ENCODE measurements at places on chromosomes 4 and X.

DNA sequence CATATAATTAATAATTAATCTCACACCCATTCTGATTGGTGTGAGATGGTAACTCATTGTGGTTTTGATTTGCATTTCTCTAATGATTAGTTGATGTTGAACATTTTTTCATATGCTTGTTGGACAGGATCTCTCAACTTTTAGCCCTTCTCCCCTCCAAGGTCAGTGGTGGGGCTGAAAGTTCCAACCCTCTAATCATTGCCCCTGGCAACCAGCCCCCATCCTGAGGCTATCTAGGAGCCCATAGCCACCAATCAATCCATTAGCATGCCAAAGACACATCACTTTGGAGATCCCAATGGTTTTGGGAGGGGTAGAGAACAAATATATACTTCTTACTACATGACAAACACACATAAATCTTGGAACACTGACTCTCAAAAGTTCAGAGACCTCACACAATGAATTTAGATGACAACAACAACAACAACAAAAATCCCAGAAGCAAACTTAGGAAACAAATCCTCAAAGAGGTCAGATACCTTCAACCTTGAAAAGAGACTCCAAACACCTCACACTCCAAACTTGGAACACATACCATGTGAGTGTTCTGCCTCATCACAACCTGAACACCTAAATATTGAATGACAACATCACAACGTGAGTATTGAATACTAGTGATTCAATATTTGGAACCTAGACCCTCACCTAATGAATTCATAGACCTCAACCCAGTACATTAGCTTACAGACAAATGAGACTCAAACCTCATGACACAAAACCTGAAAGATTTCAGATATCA lies 19.0 kb upstream of the PAGE4 start:
- no peak for DNase-seq

GRCh38 chr4:100257567-100257966 lies 67.3 kb upstream of the DDIT4L start:
- DNase-seq, result no peak

- peak; percentile 91 for DNase-seq
Observed at GRCh38 chr4:73725985-73726384, 14.4 kb upstream of the CXCL8 start.

- DNase-seq, result no peak
Observed at GRCh38 chrX:51395810-51396728, 63.4 kb downstream of the NUDT10 start.

DNA sequence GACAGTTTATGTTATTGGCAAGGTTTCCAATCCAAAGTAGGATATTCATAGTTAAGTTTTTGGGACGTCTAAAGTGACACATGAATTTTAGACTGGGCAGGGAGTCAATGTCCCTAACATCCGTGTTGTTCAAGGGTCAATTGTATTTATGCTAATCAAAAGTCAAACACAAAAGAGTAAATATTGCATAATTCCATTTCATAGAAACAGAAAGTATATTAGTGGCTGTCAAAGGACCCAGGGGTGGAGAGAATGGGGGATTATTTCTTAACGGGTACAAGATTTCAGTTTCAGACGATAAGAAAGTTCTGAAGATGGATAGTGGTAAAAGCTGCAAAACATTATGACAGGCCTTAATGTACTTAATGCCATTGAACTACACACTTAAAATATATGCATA lies 971.8 kb upstream of the AGA start:
- DNase-seq, result no peak

DNA sequence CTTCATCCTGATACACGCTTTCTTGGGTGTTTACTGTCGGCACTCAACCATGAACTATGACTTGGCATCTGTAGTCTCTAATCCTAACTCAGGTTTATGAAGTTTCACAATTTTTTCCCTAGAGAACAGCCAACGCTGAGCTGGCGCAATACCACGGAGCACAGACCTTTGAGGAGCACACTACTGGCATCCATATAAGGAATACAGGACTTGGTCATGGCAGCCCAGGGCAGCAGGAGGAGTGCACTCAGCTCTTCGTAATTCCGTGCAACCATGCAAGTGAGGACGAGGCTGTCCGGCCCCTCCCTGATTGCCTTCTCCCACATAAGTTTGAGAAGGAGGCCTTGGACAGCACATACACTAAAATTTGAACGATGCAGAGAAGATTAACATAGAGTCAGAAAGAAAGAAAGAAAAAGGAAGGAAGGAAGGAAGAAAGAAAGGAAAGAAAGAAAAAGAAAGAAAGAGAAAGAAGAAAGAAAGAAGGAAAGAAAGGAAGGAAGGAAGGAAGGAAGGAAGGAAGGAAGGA lies 41.0 kb upstream of the PDLIM5 start:
- no peak for DNase-seq

DNA sequence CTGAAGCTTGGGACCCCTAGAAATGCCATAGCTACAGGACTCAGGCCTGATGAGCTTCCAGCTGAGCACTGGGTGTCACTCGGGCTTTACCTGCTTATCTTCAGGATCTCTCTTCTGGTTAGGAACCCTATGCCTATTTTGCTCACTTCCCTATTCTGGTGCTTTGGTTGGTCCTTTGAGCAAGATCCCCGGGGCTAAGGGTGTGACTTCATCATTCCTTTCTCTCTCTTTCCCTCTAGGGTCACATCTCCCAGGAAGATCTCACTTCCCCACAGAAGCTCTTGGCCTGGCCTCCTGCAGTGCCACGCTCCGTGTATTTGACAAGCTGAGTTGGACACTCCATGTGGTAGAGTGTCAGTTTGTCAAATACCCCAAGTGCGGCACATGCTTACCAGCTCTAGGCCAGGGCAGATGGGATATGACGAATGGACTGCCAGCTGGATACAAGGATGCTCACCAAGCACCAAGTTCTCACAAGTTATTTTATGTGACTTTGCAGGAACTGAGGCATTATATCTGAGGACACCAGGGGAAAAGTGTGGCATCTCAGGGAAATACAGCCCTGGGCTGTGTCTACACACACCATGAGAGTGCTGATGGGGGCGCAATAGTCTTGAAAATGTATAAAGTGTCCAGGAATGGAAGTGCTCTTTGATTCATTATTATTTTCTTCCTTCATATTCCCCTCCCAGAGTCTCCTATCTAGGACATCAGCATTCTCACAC lies 21.1 kb downstream of the VSIG4 start:
- peak; percentile 58 for DNase-seq

DNA sequence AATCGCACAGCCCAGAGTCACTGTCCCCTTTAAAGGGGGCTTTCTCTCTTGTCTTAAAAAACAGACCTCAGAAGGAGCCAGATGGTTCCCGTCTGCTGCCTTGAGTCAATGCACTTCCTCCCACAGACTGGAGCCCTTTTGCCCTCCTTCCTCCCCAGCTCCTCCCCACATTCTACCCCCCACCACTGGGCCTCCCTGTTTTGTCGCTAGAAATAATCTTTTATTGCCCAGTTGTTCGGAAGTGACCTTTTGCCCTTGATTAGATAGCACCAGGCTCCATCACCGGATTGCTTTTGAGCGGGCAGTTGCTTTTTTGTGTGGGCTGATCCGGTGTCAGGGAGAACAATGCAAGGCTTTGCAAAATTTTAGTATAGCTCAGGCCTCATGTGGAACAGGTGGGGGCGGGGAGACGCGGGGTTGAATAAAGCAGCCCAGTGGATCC lies 47.7 kb downstream of the SPRY1 start:
- peak; percentile 57 for DNase-seq

DNA sequence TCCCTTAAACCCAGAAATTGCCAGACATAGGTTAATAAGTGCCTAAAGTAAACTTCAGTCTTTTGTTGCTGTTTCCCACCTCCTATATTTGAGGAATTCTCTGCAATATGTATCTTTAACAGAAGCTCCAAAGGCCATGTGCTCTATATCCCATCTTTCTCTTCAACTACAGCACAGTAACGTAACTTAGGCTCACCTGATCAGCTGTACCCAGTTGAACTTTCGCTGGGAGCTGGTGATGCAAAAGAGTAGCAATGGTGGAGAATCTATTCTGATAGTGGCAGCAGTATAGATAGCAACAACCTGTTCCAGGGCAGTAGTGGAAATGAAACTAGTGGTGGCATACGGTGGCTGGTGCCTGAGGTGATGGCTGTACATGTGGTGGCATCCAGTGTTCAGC lies 33.2 kb upstream of the YTHDC1 start:
- no peak for DNase-seq

GRCh38 chr4:15145709-15146108 lies 143.4 kb downstream of the CPEB2 start:
- DNase-seq, result no peak
